NB4 (cell line): ENCODE measurements at places on chromosomes 13 and 19.

GRCh38 chr13:110957181-110957884 is 42.5 kb upstream of the ANKRD10 start:
- DNase-seq = no peak

DNA sequence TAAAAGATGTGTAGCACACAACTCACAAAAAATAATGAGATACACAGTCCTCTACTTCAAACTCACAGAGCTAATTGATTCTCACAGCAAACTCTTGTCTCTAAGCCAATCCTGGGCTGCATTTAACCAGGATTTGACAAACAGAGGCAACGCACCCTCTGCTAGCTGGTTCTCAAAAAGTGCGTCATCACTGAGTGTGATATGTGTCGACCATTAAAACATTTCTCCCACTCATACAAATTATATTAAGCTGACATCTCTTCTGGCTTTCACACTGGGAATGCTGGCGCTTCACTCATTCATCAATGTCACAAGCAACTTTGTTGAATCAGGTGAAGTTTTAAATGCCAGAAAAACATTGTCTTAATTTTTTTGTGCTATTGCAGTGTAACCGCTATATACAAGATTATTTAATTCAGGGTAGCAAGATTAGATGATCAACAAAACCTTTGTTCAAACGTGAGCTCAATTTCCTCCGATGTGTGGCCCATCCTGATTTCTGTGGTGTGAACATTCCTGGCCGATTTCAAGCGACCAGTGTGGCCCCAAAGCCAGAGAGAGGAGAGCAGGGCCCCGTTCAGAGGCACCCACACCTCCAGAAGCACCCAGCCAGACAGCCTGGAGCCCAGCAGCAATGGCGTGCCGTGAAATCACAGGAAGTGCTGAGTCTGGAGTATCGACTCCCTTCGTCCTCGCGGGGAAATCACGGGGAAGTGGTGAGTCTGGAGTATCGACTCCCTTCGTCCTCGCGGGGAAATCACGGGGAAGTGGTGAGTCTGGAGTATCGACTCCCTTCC is 49.4 kb downstream of the RASA3 start:
- no peak for DNase-seq

GRCh38 chr19:12840091-12841079 is 2.1 kb downstream of the MAST1 start:
- DNase-seq = peak; percentile 49

DNA sequence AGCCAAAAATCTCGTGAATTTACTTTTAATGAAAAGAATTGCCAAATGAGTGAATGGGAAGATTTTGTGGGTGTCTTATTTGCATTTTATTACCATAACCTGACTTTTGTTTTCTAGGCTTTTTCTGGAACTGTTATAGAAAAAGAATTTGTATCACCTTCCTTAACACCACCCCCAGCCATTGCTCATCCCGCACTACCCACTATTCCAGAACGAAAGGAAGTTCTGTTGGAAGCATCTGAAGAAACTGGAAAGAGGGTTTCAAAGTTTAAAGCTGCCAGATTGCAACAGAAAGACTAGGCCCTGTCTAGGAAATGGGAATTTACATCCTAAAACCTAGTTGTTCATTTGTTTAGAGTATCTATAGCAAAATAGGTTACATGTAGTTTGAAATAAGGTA is 72.7 kb downstream of the URI1 start:
- DNase-seq = no peak

- DNase-seq = no peak
These were observed 438.7 kb upstream of the MIR17HG start for GRCh38 chr13:90908792-90909191.

- DNase-seq = peak; percentile 62
These were observed 17.8 kb upstream of the ENOX1 start for GRCh38 chr13:43804461-43805070.

GRCh38 chr13:94658926-94659597 is 53.3 kb downstream of the SOX21 start:
- no peak for DNase-seq

GRCh38 chr19:13610039-13610691 is 103.9 kb upstream of the CACNA1A start:
- DNase-seq = no peak

GRCh38 chr13:100855151-100855550 is 180.6 kb upstream of the TMTC4 start:
- peak; percentile 28 for DNase-seq

GRCh38 chr19:38734176-38734425 is 10.2 kb downstream of the CAPN12 start:
- DNase-seq = no peak

GRCh38 chr19:16325641-16326400 is 1.2 kb downstream of the KLF2 start:
- no peak for DNase-seq

DNA sequence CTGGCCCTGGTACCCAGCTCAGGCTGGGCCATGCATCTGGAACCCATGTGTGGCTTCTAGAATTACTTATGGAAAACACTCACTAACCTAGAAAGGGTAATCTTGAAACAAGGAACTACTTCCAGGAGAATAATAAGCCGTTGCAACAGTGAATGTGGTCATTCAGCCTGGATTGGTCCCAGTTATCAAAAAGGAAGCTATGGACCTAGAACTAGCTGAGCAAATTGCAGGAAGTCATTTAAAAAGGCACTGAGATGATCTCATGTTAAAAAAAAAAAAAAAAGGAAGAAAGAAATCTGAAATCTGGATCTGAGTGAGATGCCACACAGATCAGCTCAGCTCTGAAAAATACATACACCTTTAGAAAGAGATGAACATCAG is 59.6 kb downstream of the DCT start:
- no peak for DNase-seq

- no peak for DNase-seq
These were observed 27.8 kb downstream of the CARM1 start for GRCh38 chr19:10899151-10899653.

GRCh38 chr13:113468472-113469201 is 15.3 kb upstream of the ADPRHL1 start:
- no peak for DNase-seq

- DNase-seq = peak; percentile 43
These were observed 66.6 kb downstream of the SPRYD7 start for GRCh38 chr13:49869519-49869918.
